ENCODE measurements at places on chromosomes 5 and 9.

DNA sequence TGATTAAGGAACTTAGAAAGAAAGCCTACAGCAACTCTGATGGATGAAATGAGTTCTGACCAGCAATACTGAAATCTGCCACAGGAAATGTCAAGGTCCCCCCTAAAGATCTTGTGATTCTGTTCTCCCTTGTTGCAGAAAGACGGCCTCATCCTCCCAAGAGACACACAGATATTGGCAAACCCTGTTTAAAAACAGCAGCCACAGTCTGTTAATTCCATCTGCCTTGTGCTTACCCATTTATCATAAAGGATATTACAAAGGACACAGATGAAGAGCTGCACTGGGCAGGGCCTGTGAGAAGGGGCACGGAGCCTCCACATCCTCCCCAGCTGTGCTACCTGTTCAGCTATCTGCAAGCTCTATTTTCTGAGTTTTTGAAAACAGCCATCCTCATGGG lies 15.2 kb downstream of the RAPGEF1 start:
- DNase-seq, result no peak

GRCh38 chr9:136211441-136212344 lies 6.8 kb upstream of the LHX3 start:
- DNase-seq, result no peak

- DNase-seq, result no peak
Observed at GRCh38 chr5:7325975-7326913, 69.7 kb upstream of the ADCY2 start.

GRCh38 chr9:75873712-75874111 lies 16.8 kb upstream of the PCSK5 start:
- no peak for DNase-seq

- no peak for DNase-seq
Observed at GRCh38 chr5:117734056-117734455, 1159.4 kb upstream of the SEMA6A start.

DNA sequence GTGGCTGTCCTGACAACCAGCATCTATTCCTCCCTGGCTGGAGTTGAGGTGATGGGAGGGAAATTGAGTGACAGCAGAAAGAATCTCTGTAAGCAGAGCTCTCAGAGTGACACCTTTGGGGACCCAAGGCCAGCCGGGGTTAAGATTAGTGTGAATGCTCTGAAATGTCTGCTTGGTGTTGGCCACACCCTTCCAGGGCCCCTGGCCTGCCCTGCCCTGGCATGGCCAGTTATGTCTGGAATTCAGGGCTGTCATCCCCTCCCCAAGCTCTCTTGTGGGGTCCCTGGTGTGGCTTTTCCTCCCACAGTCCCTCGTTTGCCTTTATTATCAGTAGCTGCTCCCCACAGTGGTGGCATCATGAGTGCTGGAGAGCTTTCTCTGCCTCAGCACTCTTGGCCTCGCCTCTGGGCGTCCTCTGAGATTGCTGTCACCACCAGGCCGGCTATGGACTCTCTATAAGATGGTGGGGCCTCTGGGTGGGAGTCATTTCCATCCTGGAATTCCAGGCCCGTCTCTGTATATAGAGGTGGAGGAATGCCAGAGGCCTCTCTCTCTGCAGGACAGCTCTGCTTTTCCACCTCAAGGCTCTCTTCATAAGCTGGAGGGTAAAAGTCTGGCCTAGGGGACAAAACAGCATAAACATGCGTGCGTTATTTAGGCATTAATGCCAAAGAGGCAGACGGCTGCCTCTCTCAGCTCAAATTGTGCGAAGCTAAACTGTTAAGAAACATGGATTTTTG lies 3.6 kb downstream of the TMEM252 start:
- DNase-seq, result no peak

DNA sequence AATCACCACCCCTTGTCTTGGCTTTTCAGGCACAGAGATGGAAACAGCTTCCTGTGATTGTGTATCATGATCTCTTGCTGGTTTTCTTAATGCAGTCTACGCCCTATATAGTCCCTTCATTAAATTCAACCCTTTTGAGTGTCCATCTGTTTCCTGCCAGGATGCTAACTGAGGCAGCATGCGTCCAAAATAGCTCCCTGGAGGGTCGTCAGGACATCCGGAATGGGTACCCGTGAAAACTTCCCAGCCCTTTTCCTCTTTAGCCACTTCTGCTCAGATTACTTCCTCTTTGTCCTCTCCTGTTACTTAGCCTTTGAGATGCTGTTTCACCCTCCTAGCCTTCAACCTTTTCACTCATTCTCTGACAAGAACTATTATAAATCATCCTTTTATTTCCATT lies 79.8 kb upstream of the KLF9 start:
- no peak for DNase-seq

- DNase-seq, result peak; percentile 18
Observed at GRCh38 chr9:109441296-109441695, 56.8 kb downstream of the PTPN3 start.

GRCh38 chr9:92590377-92590776 lies 54.6 kb upstream of the ECM2 start:
- DNase-seq, result no peak

- peak; percentile 61 for DNase-seq
Observed at GRCh38 chr5:96936431-96937320, 796 bp downstream of the LNPEP start.

DNA sequence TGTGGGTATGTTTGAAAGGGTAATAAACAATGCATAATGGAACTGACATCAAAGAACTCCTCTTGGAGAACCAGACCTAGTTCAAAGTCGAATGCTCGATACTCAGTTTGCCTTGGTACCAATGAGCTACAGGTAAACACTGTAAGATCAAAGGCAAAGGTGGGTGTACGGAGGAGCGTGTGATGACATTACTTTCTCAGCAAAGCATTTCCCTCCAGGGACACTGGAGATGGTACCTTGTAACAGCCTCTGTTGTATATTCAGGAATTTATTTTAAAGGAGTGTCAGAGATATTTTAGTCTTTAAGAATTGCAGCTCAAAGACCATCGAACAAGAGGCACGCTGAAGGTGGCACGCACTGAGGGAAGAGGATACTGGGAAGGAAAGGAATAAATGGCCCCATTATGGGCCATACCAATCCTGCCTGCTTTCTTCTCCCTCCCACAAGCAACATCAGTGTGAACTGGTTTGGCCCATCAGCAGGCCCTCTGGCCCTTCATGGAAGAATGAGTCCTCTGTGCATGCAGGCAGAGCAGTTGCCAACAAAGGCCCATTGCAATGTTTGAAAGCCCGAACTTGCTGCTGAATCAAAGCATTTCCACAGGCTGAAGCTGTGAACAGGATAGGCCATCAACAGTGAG lies 410.2 kb downstream of the ACTL7B start:
- no peak for DNase-seq

GRCh38 chr5:100634937-100635534 lies 99.9 kb downstream of the FAM174A start:
- no peak for DNase-seq

DNA sequence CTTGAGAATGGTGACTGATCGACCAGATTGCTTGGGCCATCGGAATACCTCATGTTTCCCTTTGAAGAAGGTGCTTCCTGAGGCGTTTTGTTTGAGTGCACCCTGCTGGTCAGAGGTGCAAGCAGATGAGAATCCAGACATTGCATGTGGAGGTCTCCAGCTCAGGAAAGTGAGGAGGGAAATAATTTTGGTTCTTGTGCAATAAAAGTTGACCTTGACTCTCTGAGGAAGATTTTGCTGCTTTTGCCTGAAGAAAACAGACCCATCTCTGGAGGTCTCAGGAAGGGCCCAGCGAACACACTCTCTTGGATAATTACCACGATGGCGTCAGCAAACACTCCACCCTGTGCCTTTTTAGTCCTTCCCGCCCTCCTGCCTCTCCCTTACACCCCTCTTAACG lies 69.7 kb downstream of the GRAMD2B start:
- DNase-seq, result no peak

DNA sequence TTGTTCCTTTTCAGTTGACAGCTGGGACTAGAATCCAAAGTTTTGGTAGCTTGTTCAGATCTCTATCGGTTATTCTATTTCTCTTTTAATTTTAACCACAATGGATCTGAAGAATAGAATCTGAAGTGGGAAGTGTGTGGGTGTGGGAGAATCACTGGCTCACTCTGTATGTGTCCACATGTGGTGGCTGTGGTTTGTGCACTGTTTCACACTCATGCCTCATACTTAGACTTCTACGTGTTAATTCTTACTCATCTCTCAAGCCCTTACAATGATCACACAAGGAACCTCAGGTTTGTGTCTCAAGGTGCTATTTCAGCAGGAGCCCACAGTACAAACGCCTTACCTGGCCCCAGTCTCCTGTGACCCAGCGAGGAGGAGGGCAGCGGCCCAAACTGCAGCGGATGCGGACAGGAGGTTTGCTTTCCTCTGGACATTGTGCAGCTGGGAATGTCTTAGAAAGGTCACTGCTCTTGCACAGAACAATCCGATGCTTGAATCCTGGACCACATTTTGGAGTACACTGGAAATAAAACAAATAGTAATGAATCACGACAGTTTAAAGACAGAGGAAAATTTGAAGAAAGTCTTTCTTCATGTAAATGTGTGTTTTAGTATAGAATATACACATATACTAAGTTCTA lies 309.1 kb downstream of the ADAMTS6 start:
- DNase-seq, result peak; percentile 51

DNA sequence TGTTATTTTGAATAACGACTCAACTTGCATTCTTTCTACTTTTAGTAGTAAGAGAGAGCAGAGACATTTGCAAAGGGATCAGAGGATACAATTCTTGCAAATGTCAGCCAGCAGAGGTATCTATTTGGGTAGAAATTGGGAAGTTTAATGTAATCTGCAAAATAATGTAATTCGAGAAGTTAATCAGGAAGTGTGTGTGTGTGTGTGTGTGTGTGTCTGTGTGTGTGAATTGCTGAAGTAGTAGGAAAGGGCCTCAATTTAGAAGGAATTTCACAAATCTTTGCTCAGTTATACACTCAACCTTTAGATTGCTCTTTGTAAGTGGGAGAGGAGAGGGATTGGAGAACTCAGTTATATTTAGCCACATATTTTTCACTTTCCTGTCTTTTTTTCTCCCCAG lies 11.0 kb upstream of the IFNA1 start:
- DNase-seq, result no peak

- DNase-seq, result no peak
Observed at GRCh38 chr5:163565492-163565891, 60.1 kb downstream of the MAT2B start.

DNA sequence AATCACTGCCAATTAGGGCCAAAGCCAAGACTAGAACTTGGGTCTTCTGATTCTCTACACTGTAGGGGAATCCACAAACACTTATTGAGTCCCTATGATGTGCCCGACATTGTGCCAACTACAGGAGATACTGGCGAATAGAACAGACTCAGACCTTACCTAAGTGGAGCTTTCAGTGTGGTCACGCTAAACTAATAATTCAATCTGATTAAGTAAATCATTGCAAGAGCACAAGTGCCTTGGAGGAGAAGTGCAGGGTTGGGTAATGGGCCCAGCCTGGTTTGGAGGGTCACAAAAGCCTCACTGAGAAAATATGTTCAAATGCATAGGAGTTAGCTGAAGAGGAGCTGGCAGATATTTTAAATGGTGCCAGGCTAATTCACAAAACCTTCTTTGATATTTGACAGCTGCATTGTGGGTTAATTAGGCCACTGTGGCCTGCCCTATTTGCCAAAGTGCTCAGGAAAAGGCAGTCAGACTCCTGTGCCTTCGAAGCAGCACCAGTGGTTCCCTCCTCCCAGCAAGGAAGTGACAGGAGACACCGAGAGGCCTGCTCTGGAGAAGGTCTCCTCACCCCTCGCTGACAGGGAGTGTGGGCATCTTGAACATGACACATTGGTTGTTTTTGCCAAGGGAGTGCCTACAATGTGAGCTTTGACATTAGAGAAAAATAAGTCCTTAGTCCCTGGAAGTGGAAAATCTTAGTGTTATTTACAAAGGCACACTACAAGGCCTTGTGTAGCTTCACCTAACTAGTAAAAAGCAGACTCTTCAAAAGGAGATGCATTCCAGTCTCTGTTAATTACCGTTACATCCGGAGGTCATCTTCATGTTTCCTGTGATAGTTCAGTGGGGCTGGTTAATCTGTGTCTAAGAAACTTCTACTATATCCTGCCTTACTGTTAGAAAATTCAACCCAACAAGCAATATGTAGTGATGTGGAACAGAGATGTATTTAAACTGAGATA lies 24.1 kb upstream of the TRAF1 start:
- no peak for DNase-seq

- DNase-seq, result peak; percentile 12
Observed at GRCh38 chr5:90803876-90804275, 245.3 kb downstream of the ADGRV1 start.

DNA sequence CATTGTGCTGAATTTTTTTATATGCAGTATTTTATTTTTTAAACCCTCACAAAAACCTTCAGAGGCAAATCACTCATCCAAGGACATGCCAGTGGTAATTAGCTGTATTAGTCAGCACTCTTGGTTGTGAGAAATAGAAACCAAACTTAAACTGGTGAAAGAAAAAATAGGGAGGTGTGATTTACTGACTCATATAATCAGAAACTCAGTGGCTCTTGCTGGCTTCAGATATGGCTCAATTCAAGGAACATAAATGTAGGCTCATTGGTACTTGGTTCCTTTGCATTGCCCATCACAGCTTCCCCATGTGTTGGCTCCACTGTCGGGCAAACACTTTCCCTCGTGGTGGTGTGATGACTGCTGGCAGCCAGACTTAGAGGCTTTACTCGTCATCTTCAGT lies 497.2 kb downstream of the MAT2B start:
- no peak for DNase-seq

GRCh38 chr5:78497573-78498533 lies 137.4 kb downstream of the SCAMP1 start:
- no peak for DNase-seq

DNA sequence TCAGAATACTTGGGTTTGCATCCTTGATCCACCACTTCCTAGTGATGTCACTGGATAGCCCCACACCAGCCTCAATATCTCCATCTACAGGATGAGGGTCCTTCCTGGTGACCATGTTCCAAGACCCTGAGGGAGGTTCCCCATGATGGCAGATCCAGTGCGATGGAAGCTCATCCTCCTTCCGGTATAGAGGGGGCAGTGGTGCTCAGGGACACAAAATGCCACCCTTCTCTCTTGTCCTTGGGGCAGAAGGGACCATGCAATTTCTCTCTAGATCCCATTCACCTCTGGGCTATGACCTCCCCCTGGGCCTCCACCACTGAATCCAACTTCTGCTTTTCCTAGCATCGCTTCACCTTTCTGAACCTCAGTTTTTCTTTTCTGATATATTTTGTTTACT lies 5.4 kb upstream of the SLC25A51 start:
- no peak for DNase-seq

Measured in RKO (cell line).